ENCODE measurements at places on chromosomes 7 and 10.

DNA sequence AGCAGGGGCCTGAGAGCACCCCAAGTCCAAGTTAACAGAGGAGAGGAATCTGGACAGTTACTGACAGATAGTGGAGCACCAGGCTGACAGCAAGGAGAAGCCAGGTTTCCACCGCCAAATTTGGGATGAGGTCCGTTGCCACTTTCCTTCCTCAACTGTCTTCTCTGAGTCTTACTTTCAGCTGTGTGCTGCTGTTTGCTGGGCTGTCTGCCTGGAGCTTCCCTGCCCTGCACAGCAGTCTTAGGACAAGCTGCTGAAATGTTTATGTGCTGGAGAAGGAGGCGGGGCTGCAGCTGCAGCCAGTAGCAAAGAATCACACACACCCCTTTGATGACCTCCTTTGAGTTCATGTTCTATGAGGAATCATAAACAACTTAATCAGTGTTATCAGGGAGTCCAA lies 17.4 kb upstream of the CYP3A7 start:
- no peak for DNase-seq

- peak; percentile 77 for DNase-seq
Observed at GRCh38 chr7:70006261-70006920, 408.1 kb downstream of the AUTS2 start.

DNA sequence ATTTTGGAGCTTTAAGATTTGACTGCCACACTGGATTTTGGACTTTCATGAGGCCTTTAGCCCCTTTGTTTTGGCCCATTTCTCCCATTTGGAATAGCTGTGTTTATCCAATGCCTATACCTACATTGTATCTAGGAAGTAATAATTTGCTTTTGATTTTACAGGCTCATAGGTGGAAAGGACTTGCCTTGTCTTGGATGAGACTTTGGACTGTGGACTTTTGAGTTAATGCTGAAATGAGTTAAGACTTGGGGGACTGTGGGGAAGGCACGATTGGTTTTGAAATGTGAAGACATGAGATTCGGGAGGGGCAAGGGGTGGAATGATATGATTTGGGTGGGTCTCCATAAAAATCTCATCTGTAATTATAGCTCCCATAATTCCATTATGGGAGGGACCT lies 47.6 kb upstream of the PAPSS2 start:
- no peak for DNase-seq

GRCh38 chr10:28800144-28800543 lies 122.8 kb downstream of the BAMBI start:
- peak; percentile 33 for DNase-seq

- DNase-seq = no peak
Observed at GRCh38 chr7:139648941-139649425, 125.5 kb downstream of the CLEC2L start.

DNA sequence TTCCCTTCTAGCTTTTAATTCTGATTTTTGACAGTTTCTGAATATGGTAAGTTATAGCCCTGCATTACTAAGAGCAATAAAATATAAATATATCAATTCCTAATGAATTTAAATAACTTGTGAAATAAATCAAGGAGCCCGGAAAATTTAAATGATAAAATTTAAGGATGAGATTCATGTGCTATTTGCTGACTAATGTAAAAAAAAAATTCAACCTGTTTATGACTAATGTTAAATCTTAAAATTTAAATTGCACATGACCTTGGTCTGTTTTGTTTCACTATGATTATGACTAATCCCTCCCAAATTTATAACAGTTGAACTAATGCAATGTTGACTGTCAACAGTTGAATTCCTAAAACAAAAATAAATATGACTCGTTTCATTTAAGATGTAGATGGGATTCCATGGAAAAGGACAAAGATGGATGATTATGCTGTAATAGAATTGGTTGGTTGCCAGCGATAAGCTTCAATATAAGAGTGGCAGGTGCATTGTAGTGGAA lies 419.9 kb downstream of the NRG3 start:
- no peak for DNase-seq

DNA sequence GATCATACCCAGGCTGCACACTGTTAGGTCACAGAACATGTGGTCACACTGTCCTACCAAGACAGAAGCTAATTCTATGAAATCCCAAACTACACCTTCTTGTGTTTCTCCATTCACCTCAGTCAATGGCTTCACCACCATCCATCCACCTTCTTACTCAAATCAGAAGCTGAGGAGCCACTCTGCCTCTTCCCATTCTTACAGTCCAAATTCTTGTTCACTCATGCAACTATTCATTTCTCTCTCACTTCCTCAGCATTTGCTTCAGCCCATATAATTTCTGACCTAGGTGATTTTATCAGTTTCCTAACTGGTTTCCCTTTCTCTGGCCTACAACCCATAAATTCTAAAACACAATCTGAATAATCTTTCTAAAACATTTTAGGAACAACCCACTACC lies 229.2 kb downstream of the LRRN3 start:
- DNase-seq = no peak

DNA sequence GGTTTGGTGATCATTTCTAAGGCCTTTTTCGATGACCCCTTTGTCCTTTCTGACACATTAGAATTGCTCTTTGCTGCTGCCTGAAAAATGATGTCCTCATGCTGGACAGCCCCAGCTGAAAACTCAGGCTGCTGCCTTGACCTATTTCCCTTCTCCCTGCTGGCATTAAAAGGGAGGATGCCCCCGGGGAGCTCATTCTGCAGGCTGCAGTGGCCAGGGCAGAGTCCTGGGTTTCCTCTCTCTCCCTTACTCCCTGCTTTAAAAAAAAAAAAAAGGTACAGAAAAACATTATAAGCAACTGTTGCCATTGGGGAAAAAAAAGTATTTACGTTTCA lies 35.4 kb downstream of the LRRC4 start:
- DNase-seq = no peak

GRCh38 chr7:99258501-99258900 lies 14.1 kb upstream of the MYH16 start:
- no peak for DNase-seq

DNA sequence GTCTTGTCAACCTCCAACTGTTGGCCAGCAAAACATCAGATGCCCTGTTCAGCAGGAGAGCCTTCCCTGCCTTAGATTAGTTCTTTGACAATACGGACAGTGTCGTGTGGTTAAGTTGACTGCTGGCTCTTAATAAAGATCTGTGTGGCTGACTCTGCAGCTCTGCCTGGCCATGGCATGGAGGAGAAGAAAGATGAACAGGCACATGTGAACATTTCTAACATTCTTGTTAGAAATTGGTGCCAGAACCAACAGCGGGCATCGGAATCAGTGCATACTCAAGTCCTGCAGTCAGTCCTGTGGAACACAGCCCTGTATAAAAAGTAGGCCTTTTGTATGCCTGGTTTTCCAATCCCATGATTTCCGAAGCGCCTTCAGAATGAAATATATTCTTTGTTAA lies 455.6 kb downstream of the POM121L12 start:
- DNase-seq = peak; percentile 9

DNA sequence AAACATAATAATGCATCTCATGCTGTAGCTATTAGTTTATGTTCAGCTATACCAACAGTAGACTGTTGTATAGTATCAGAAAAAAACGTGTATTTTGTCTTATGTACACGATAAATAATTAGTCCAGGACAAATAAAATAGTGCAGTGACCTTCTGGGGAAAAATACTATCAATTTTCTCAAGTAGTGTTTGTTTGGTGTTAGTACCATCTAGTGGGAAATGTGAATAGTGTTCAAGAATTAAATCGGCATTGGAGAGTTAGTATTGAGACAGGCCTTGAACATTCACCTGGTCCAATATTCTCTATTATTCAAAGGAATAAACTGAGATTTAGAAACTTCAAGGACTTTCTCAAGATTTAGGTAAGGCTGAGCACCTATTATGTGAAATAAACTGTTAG lies 21.7 kb upstream of the OR2A5 start:
- DNase-seq = no peak

DNA sequence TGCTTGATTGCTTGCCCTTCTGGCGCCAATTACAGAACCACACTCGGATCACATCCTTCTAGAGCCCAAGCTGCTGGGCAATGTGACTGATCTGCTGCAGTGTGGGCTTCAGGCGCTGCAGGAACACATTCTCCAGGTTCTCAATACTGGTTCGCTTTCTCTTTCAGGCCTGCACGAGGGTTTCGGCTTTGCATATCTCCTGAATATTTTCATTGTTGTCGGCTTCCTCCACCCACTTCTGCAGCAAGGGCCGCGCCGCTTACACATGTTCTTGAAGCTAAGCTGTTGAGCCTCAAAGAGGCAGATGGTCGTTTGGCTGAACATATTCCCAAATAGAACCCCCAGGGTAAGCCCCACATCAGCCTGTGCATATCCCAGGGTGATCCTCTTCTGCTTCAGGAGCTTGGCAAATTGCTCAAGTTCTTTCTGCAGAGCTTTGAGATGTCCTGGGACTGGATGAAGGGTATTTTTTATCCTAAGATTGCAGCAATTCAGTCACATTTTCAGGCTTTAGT lies 64.6 kb downstream of the HERC4 start:
- no peak for DNase-seq

- DNase-seq = no peak
Observed at GRCh38 chr7:156157409-156158012, 345.2 kb upstream of the SHH start.

DNA sequence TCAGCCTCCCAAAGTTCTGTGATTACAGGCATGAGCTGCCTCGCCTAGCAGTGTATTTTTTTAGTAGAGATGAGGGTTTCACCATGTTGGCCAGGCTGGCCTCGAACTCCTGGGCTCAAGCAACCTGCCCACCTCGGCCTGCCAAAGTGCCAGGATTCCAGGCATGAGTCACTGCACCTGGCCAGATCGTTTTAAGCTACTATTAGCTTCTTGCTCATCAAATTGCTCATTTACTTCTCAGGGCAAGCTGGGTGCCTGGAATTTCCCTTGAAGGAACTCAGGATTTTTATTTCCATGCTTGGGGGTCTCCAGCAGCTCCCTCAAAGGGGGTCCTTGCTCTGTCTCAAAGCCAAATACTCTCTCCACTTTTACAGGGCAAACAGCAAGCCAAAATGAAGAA lies 798.0 kb upstream of the AUTS2 start:
- DNase-seq = no peak

DNA sequence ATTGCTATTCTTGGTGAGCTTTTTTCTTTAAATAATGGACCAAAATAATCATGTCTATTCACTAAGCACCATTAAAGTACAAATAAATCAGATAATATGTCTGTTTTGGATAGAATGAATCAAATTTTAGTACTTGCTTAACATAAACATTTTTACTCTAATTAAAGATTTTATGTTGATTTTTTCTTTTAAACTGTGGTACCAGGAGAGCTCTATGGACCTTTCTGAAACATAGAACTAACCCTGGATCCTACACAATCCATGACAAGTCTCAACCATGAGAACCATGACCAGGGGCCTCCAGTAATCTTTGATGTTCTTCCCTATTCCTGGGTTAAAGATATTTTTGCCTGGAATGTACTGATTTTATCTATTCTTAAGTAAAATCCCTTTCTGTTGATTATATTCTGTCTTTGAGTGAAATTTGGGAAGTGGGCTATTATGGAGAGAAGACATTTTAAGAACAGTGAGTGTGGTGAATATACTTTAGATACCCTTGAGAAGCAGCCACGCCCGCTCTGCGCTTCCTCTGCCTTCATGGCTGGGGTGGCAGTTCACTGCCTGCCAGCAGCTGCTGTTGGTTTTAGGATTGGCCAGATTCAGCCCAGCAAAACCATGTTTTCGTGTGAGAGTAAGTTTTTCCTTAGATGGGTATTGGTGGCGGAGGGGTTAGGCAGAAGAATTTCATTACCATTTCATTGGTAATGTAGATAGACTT lies 42.2 kb upstream of the BHLHA15 start:
- DNase-seq = no peak

GRCh38 chr10:63711867-63712716 lies 190.9 kb downstream of the REEP3 start:
- peak; percentile 94 for DNase-seq

- DNase-seq = no peak
Observed at GRCh38 chr10:78473006-78473405, 439.3 kb downstream of the RPS24 start.

GRCh38 chr10:110335314-110336064 lies 30.8 kb upstream of the SMNDC1 start:
- DNase-seq = no peak

GRCh38 chr10:53209944-53210611 lies 437.5 kb upstream of the MBL2 start:
- DNase-seq = peak; percentile 20

DNA sequence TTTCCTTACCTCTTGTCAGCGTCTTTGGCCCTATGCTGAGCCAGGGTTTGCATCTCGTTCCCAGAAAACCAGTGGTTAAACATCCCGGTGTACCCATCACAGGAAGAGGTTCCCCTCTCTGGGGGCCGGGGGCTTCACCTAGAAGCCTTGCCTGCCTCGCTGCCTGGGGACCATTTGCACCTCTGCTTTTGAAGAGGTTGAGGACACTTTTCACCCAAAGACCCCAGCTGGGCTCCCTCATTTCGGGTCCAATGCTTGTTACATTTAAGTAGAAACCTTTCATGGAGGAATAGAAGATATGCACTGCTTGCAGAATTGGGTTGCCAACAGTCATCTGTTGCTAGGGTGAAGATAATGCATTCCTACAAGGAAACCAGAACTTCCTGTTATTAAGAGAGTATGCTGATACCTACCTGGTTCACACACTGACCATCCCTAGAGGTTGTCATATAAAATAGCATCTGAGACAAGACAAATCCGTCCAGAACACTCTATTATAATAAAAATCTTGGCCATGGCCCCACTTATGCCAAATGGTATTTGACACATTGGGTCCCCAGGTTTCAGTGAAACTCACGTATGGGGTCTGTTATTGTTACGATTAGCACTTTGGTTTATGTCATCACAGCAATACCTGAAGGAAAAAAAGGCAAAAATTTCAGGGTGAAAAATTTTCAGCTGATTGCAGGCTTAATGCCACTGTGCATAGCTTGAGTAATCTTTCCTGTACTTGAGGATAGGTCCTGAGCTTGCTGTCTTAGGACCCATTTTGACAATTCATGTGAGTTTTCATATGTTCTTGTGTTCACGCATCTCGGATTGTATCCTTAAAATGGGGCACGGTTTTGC lies 917 bp downstream of the ZNF365 start:
- no peak for DNase-seq

GRCh38 chr7:158076656-158077055 lies 511.0 kb downstream of the PTPRN2 start:
- DNase-seq = no peak

DNA sequence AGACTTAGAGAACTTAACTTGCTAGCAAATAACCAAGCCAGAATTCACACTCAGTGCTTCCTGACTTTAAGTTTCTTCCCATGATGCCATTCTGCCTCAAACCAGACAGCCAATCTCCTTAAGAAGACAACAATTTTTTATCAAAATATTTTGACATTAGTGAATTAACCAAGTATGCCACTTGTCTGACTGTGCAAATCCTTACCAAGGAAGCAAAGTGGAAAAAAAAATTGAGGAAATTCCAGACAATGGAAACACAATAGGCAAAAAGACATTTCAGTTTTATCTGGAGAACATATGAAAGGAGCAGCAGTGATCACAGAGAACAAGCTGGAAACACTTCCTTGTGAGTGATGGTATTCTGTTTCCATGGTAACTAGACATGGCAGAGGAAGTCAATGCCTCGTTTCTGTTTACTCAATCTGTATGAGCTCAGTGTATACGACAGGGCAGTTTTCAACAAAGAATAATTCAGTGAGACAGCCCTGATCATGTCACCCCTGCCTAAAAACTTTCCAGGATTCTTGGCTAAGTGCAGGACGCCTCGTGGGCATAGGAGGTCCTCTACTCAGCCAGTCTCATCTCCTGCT lies 114.2 kb downstream of the DYNC1I1 start:
- DNase-seq = no peak
